Hypothalamus (tissue), 51 donors: ENCODE measurements at places on chromosomes 2 and 18.

DNA sequence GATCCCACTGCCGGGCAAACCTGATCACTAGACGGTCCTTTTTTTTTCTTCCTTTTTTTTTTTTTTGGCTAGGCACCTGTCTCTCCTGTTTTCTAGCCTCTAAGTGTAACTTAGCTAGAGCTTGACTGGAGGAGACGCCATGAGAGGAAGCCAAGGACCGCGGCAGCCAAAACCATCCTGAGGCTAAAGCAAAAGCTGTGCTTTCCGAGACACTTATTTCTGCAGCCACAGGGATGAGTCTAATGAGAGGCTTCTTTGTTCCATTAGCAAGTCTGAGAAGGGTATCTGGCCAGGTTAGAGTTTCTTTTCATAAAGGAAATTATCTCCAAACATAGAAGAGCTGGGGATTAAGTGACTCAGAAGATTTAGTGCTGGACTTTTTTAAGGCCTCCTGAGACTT, 7.3 kb upstream of the CXCR4 start:
- DNase-seq: no peak

- DNase-seq: no peak
Measured at GRCh38 chr2:137444970-137445369, 519.3 kb upstream of the HNMT start.

DNA sequence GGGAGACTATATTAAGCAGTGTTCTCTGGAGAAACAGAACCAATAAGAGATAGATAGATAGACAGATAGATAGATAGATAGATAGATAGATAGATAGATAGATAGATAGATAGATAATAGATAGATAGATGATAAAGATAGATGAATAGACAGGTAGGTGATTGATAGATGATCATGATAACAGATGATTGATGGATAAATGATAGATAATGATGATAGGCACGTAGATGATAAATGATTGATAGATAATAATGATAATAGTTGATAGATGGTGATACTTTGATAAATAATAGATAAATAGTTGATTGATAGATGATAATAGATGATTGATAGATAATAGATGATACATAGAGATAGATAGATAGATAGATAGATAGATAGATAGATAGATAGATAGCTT, 48.5 kb downstream of the BOD1L2 start:
- no peak for DNase-seq

- DNase-seq: no peak
Measured at GRCh38 chr2:223055836-223056235, 3.8 kb downstream of the KCNE4 start.

DNA sequence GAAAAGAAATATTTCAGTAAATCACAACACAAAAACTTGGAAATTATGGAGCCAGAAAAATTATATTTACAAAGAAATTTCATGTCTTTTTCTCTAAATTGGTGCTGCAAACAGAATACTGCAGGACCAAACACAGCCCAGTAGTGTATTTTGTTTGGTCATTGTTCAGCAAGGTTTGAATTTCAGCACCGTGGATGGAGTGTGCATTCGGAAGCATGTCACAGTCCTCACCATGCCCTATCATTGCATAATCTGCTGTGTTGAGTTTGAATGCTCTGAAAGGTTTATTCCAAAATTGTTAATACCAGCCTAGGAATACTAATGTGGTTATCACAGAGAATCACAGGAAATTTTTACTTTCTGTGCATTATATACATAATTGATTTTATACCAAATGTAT, 296.7 kb downstream of the METTL4 start:
- DNase-seq: no peak

GRCh38 chr2:16252891-16253290, 312.5 kb downstream of the MYCN start:
- no peak for DNase-seq

DNA sequence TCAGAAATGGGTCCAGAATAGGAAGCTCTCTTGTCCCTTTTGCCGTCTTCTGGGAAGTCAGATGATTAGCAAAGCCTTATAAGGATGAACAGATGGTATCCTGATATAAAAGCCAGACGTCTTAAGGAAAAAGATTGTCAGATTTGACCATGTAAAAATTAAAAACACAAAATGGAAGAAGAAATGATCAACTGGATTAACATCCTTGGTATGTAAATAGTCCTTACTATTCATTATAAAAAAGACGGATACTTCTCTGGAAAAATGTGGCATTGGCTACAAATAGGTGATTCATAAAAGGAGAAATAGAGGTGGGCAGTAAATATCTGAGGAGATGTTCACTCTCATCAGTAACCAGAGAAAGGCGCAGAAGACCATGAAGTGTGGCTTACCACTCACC, 33.7 kb upstream of the SCLY start:
- no peak for DNase-seq

- DNase-seq: no peak
Measured at GRCh38 chr2:145136702-145137101, 616.8 kb upstream of the ZEB2 start.

GRCh38 chr2:207629553-207629952, 4.4 kb upstream of the METTL21A start:
- no peak for DNase-seq

- DNase-seq: no peak
Measured at GRCh38 chr2:85318222-85319074, 9.3 kb downstream of the TGOLN2 start.

GRCh38 chr2:168348076-168348475, 100.7 kb upstream of the STK39 start:
- DNase-seq: no peak

DNA sequence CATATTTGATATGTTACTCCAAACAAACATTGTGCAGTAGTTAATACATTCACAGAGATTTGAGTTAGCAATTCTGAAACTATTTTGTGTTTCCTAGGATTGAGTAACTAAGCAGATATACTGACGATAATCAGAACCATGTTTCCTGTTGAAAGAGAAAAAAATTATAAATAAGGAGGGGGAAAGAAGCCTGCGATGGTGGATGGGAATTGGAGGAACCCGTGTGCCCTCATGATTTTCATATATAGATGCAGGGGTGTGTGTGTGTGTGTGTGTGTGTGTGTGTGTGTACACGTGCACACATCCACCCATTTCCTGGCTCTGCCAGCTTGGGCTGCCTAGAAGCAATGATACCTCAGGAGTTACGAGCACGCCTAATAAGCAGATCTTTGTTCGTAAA, 56.9 kb downstream of the LPIN2 start:
- no peak for DNase-seq

- DNase-seq: no peak
Measured at GRCh38 chr2:6627316-6627715, 238.4 kb downstream of the CMPK2 start.

DNA sequence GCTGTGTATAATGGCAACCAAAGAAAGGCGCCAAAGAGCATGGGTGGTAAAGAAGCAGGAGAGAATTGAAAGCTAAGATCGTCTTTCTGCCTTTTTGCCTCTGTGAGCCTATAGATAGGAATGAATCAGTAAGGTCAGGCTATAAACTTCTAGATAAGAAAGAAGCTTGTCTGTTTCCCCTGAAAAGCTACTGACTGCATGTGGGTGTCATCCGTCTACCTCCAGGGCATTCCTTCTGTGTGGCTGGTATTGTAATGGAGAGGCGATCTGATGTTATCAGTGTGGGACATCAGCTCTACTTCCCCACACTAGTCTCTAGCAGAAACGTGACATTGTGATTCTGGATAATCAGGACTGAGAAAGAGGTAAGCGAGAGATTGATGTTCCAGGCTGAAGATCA, 63.4 kb upstream of the PLA2R1 start:
- DNase-seq: no peak

DNA sequence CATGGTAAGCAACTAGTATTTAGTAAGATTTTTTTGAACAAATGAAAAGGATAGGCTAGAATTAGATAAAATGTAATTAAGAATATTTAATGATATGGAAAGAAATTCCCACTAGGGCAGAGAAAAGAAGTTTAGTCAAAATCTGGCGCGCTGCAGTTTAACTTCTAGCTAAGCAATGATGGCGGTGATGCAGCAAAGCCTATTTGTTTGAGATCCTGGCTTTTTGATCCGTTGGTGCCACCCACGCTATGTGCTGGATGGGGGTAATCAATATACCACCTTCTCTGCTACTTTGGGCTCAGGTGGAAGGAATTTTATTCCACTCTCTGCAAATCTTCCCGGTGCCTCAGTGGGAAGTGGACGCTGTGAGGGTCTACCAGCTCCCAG, 421 bp upstream of the FAM171B start:
- DNase-seq: no peak

- no peak for DNase-seq
Measured at GRCh38 chr2:235647877-235648276, 154.0 kb downstream of the AGAP1 start.
